ENCODE measurements at places on chromosomes 2 and 18.

DNA sequence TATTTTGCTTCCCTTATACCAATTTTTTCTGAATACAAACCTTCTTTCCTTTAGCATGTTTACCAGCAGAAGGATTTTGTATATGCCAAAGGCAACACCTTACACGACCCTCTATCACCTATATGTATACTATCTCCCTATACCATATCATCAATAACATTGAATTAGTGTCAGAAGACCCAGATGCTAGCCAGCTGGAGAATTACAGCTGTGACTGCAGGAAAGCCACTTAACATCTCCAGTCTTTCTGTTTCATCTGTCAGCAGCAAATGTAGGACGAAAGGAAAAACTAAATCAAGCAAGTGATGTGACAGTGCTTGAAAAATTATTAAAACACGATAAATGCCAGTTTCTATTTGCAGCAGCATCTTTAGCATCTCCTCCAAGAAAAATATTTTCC lies 193.7 kb downstream of the STK39 start:
- DNase-seq: no peak

DNA sequence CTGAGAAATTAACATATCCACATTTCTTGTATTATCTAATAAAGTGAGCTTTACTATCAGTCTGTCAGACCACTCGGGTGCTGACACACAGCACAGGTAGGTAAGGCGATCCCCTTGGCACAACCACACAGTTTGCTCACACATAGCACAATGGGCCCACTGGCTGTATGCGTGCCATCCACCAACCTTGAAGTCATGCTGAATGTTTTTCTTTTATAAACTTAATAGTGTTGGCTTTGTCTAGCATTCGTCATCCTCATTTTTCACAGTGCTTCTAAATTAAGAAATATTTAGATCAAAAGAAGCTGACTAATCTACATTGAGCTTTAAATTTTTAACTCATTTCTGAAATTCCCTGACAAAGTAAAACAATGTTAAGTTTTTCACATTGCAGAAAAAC lies 50.0 kb upstream of the PAPOLG start:
- peak; percentile 78 for DNase-seq

DNA sequence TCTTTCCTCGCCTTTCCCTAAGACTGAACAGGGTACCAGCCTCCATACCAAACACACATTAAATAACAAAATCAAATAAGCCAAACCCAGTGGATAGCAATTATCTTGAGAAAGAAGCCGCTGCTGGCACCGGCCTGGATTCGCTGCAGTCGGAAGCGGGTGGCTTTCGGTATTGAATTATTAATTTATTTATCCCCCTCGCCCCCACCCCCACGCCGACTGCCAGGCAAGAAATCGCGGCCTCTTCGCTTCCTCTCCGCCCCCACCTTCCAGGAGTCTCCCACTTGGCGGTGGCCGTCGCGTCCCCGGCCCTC lies 370 bp upstream of the ZNF804A start:
- DNase-seq: peak; percentile 15

DNA sequence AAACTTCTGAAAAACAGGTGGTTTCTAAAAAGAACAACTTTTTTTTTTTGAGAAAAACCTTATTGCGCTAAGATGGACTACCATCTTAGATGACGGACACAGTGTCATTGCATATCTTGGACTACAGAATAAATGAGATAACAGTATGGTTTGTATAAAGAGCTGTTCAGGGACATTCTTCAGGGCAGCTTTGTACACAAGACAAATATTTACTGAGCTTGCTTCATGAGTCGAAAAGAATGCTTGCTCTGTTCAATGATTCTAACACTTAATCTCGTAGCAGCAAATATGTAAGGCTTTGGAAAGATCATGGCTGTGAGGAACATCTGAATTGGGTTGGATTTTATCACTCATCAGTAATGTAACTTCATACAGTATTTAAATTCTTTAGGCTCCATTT lies 282.5 kb upstream of the CWC22 start:
- DNase-seq: no peak

GRCh38 chr2:36387258-36387916 lies 31.8 kb downstream of the CRIM1 start:
- no peak for DNase-seq

DNA sequence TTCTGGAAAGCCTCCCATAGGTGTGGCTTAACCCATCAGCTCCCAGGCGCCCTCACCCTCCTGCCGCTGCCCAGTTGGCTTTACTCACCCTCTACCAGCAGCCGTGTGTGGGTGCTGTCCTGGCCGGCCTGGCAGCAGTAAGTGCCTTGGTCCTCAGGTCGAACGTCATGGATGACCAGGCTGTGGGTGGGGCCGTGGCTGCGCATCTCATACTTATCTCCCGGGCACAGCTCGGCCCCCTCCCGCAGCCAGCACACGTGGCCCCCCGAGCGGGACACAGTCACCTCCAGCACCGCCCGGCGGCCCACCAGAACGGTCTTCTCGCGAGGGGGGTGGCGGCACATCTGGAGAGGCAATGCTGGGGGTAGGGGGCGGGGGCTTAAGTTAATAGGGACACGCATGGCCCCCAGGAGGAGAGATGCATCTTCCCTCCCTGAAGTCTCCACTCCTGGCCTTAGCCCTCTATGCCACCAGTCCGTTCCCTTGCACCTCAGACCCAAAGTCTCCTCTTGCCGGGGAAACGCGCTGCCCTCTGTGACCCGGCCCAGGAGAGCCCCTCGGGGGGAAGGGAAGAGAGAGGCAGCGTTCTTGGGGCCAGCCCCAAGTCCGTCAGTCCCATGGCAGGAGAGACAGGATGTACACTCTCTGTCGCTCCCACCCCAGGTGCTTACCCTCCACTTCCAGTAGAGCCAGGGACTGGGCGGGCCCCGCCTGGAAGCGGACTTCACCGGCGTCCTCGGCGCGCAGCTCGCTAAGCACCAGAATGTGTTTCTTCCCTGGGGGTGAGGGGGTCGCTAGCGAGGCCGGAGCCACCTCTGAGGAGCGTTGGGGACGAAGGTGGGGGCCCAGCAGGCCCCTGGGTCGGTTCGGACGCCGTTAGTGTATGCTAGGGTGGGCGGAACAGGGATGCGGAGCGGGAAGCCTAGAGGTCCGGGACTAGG lies 7.9 kb downstream of the TMEM198 start:
- peak; percentile 42 for DNase-seq

GRCh38 chr2:75846683-75847190 lies 136.0 kb upstream of the GCFC2 start:
- peak; percentile 18 for DNase-seq

- no peak for DNase-seq
Measured at GRCh38 chr2:162123806-162124758, 28.0 kb downstream of the GCG start.

DNA sequence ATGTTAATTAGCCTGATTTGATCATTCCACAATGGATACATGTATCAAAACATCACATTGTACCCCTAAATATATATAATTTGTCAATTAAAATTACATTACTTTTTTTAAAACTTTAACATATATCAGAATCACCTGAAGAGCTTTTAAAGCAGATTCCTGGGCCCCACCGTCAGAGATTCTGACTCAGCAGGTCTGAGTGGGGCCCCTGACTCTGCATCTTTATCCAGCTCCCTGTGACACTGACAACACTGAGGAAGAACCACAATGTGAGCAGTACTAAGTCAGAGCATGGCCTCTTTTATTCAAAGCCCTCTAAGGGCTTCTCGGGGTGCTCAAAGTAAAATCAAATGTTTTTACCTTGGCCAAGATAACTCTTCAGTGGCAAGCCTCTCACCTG lies 9.7 kb downstream of the KIDINS220 start:
- DNase-seq: no peak

- no peak for DNase-seq
Measured at GRCh38 chr18:46856973-46857372, 60.3 kb downstream of the PIAS2 start.

GRCh38 chr2:137862651-137863050 lies 101.6 kb upstream of the HNMT start:
- DNase-seq: no peak

DNA sequence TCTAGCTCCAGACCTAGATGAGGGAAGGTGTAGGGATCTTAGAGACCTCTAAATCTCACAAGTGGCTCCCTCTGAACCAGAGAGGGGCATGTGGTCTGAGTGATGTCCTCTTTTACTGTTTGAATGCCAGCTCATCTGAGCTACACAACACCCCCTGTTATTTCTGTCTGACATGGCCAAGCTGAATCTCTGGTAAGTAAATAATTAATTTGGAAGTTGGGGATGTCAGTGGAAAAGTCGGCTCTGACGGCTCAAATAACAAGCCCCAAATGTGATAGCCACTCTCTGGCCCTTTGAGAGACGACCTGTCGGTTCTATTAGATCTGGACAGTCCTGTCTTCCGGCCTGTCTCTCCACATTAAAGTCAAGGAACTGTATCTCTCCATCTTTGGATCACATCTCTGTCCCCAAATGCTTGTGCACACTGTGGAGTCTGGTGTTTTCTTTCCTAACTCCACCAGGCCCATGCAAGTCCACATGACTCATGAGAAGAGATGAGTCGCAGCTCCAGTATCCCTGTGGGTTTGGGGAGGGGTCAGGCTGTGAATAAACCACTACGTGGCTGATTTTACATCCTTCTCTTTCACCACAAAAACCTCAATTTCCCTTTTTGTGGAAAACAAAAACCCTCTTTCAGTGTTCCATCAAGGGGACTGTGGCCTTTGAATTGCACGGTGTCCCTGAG lies 52.5 kb downstream of the SETBP1 start:
- peak; percentile 96 for DNase-seq

- peak; percentile 88 for DNase-seq
Measured at GRCh38 chr2:163601377-163601776, 134.4 kb downstream of the FIGN start.

- DNase-seq: peak; percentile 92
Measured at GRCh38 chr18:10121786-10122515, 208.1 kb downstream of the VAPA start.

- peak; percentile 36 for DNase-seq
Measured at GRCh38 chr18:74196220-74197119, 48.1 kb downstream of the TIMM21 start.

GRCh38 chr2:146079216-146079615 lies 1559.3 kb upstream of the ZEB2 start:
- peak; percentile 20 for DNase-seq

DNA sequence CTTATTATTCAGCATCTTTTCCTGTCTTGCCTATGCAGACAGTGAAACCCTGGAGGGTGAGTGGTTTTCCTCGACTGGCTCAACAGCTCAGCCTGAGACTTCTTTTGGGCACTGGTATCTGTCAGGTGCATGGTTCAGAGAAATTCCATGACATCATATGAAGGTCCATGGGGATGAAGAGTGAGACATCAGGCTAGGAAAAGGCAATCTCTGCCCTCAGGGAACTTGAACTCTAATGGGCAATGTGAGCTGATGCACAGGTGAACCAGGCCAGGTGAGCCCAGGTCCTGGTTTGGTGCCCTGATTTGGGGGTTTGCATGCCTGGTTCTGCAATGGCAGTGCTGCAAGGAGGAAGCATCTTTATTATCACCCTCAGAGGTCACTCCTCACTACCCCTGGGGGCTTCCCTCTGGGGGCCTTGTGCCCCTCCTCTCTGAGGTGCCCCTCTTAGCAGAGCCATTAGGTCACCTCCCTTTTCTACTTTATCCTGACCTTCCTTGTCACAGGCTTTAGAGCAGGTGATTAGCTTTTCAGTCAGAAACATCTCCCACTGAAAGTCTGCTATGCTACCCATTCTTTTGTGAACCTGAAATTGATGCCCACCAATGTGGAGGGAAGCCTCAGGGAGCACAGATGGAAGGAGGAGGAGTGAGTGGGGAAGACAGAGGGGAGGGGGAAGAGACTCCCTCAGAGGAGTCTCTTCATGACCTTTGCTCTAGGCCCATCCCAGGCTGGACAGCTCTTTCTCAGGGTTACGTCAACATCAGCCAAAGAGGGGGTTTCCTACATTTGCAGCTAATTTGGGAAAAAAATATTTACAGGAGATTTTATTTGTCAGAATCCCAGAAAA lies 47.3 kb downstream of the MERTK start:
- DNase-seq: no peak

- no peak for DNase-seq
Measured at GRCh38 chr18:48597671-48598070, 58.8 kb downstream of the CTIF start.

GRCh38 chr2:175442441-175442840 lies 260.9 kb upstream of the ATP5MC3 start:
- no peak for DNase-seq

- no peak for DNase-seq
Measured at GRCh38 chr2:117832332-117832731, 17.8 kb downstream of the DDX18 start.

GRCh38 chr2:101693991-101694588 lies 3.4 kb upstream of the MAP4K4 start:
- DNase-seq: no peak

DNA sequence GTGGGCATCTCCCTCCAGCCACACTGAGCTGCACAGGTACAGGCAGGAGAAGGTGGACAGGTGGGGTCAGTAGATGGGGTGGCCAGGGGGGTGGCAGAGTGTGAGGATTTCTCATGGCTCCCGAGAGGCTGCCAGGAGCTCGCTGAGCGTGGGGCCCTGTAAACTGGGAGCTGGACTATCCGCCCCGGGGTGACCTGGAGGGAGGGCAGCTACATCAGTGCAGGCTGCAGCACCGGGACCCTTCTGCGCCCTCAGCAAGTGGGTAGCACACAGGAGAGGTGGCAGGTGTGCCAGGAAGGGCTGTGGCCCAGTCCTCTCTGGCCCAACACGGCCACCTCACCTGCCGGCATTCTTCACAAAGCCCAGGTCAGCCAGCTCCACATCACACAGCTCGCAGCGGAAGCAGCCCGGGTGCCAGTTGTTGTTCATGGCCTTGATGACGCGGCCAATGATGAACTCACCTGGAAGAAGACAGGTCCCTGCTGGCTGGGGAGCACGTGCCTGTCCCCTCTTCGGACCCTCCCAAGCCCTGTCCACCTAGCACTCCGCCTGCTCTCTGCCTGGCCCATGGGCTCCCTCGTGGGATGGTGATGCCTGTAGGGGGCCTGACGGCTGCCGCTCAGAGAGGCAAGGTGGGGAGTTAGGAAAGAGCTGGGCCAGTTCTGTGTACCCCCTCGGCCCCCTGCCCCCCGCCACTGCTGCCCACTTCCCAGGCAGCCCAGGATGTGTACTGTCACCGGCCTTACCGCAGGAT lies 8.3 kb downstream of the GPR17 start:
- DNase-seq: no peak

All from astrocyte (in vitro differentiated cells and primary cell).